WERI-Rb-1 (cell line): ENCODE measurements at places on chromosomes 16 and 17.

GRCh38 chr17:75504347-75505151 is 10.8 kb downstream of the CASKIN2 start:
- peak; percentile 70 for DNase-seq

DNA sequence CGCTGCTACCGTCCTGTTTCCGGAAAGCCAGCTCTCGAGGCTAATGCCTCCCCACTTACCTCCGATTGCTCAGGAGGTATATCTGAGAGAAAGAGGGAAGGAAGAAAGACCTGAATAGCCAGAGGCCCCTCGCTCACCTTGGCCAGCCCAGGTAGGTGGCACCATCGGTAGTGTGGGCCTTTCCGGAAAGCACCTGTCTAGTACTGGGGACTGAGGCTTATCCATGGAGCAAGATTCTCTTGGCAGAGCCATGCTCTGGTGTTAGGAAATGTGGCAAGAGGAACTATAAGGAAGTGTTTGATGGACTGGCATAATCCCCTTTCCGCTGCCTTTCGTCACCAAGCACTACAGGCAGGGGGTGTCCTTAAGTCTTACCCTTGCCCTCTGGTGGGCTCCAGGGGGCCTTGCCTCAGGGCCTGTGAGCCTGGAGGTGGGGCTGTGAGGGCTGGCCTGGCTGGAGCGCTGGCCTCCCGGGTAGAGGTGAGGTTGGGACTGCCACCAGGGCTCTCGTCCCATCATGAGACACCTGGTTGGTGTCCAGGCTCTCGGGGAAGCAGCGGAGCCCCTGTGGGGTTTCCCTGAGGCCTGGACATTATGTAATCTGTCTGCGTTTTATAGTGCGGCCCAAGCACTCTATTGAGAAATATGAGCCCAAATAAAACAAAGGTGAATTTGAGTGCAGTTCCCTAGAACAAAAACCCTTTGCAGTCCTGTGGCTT is 2.9 kb downstream of the CMIP start:
- no peak for DNase-seq

DNA sequence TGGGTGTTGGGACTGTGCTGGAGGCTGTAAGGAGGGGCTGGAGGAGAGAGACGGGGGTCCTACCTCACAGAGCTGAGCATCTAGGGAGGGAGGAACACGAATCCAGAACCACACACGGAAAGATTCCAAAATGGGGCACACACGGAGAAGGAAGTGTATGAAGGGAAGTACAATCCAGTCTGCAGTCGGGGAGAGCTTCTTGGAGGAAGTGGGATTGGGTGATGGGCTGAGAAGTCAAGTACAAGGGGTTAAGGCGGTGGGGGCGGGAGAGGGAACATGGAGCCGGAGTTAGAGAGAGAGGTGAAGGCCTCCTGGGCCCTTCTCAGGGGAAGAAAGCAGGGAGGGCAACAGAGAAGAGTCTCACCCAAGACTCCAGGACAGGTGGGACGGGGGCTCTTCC is 107.5 kb upstream of the CREBBP start:
- DNase-seq: no peak

DNA sequence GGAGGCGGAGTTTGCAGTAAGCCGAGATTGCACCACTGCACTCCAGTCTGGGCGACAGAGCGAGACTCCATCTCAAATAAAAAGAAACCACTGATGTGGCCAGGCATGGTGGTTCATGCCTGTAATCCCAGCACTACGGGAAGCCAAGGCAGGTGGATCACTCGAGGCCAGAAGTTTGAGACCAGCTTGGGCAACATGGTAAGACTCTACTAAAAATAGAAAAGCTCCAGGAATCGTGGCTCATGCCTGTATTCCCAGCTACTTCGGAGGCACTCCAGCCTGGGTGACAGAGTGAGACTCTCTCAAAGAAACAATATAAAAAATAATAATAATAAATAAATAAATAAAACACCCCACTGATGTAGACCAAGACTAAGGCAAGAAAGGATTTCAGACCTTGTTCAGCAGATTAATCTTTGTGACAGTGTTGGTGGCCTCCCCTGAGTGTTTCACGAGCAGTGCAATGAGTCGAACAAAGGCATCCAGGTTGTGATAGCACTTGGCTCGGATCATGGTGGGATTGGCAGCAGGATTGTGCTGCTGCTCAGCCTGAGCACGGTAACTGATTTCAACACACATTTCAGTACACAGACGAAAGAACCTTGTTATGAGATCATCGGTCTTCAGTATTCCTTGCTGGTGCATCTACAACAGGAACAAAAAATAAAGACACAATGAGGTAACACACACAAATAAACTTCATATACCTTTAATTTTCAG is 18.6 kb downstream of the SETD6 start:
- DNase-seq: no peak

DNA sequence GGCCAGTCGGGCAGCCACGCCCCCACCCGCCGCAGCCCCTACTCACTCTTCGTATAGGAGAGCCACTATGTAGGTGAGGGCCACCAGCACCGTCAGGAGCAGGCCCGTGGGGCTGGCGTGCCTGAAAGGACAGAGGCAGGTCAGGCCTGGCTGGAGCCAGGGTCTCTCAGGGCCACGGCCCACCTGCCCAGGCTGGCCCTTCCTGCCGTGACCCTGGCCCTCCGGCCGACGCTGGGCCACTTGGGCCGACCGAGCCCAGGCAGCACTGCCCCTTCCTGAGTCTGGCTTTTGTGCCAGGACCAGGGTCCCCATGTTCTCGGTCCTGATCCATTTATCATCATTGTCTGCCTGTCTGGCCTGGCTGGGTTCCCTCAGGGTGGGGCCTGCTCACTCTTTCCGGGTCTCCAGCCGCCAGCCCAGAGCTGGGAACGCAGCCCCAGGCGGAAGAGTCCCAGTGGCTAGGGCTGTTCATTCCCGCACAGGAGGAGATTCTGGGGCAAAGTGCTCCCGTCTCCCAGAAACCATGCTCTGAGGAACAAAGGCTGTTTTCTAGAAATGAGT is 10.1 kb upstream of the RASD1 start:
- DNase-seq: no peak

- no peak for DNase-seq
These were observed 47.4 kb upstream of the JPH3 start for GRCh38 chr16:87554754-87555427.

DNA sequence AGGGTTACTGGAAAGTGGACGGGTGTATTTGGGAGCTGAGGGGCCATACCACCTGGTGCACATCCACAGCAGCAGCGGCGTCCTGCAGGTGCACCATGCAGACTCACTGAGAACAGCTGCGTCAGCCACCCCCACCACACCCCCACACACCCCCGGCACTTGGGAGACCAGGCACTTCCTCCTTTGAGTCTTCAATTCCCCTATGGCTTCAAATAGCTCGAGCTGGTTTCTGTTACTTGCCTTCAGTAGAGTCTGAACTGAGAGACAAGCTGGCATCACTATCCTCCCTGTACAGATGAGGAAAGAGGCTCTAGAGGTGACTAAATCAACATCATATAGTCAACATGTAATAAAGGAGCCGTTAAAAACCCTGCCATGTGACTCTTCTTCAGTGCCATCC is 15.4 kb downstream of the CUEDC1 start:
- DNase-seq: no peak
